ENCODE measurements at places on chromosomes 5 and 9.

GRCh38 chr5:82364497-82364896 lies 86.3 kb upstream of the RPS23 start:
- DNase-seq, result no peak

DNA sequence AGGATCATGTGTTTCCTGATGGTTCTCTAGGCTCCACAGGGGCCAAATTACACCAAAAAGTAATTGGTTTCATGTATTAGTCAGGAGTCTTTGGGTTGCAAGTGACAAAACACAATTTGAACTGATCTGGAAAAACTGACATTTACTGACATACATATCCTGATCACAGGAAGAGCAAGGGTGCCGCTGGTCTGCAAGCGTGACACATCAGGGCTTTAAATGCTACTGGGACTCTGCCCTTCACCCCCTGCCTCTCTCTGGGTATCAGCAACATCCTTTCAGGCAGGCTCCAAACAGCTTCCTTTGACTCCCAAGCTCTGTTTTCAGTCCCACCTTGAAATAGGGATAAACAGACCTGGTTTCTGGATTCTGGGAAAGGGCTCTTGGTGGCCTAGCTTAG lies 197.5 kb downstream of the PALM2AKAP2 start:
- DNase-seq, result no peak

- no peak for DNase-seq
Observed at GRCh38 chr5:143376911-143377813, 26.3 kb downstream of the NR3C1 start.

- no peak for DNase-seq
Observed at GRCh38 chr9:6153425-6153824, 62.2 kb upstream of the IL33 start.

- DNase-seq, result no peak
Observed at GRCh38 chr5:76642390-76643040, 19.3 kb upstream of the F2RL2 start.

Data from AG09319 (cell line).